Epithelial cell of proximal tubule (primary cell): ENCODE measurements at places on chromosomes 3 and 15. TPM values are rescaled to one million over a fixed set of nuclear protein-coding genes. Genes with fewer than 3 reads are reported as not detected.

The GHRL gene
- not detected in 2 replicates for total RNA-seq

The STAC gene
- 21.7 and 25.0 TPM in 2 replicates for total RNA-seq

The CCR9 gene
- 0.17 TPM in 1 of 2 replicates, not detected in the other for total RNA-seq

The CHRD gene
- total RNA-seq: not detected in 2 replicates

The ZPLD1 gene
- total RNA-seq: 0.07 and 0.69 TPM in 2 replicates

The TTLL13 gene
- total RNA-seq: not detected in 2 replicates

DNA sequence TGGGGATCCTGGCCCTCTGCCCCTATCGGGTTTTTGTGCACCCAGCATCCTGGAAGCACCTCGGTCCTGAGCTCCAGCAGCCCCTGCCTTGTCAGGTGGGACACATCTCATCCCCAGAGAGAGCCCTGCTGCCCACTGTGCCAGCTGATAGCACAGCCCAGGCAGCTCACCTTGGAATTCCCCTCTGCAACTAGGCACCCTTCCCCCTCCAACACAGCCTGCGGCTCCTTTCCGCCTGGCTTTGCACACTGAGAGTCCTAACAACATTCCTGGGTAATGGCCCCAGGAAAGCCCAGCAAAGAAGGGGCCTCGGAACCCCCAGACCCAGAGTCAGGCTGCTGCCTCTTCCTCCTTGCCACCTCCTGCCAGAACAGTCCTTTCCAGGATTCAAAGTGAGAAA, 5.9 kb downstream of the HCN4 start:
- DNase-seq: no peak

DNA sequence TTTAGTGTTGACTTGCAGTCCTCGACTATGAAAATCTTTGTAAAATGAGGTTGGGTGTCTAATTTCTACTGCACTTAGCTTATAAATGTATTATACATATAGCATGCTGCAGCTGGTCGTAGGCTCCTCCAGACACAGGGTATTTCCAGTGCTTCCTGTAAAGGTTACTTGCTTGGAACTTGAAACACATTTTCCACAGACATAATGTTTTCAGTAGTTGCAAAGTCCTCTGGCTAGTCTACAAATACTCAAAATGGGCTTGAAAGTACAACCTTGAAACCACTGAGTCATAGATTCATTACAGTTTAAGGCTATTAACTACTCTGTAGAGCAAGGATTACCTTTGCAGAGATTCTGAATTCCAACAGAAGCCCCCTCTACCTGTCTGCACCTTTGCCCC, 464.1 kb downstream of the RAP2B start:
- DNase-seq: no peak

DNA sequence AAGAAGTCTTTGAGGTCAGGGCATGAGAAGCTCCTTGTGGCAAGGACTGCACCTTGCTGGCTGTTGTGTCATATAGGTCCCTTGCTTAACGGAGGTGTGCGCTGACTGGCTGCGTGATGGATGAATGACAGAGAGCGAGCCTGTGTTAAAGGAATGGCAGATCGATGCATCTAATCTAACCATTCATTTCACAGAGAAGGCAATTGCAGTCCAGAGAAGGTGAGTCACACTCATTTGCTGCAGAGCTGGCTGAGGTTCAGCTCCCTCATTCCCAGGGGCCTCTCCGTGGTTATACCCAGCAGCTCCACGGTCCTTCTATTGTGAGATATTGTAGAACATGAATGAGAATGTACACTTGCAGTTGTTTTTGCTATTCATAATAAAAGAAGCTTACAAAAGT, 289.3 kb downstream of the EPHB1 start:
- DNase-seq: no peak

DNA sequence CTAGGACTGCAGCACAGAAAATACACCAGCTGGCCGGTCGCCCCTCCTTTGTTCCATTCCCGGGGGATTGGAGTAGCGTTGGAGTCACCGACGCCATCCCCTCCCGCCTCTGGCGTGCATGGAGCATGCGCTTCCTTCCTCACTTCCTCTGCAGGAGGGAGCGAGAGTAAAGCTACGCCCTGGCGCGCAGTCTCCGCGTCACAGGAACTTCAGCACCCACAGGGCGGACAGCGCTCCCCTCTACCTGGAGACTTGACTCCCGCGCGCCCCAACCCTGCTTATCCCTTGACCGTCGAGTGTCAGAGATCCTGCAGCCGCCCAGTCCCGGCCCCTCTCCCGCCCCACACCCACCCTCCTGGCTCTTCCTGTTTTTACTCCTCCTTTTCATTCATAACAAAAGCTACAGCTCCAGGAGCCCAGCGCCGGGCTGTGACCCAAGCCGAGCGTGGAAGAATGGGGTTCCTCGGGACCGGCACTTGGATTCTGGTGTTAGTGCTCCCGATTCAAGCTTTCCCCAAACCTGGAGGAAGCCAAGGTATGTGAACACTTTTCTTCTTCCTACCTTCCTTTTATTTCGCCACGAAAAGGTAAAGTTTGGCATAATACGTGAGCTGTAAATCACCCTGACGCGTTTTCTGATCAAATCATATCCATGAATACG, at the start of gene SCG3:
TSS of gene SCG3 (plus strand) at position 201 of the 661 bp plus-strand sequence. CDS start at position 454, 253 bp downstream.
- DNase-seq: peak; percentile 3

DNA sequence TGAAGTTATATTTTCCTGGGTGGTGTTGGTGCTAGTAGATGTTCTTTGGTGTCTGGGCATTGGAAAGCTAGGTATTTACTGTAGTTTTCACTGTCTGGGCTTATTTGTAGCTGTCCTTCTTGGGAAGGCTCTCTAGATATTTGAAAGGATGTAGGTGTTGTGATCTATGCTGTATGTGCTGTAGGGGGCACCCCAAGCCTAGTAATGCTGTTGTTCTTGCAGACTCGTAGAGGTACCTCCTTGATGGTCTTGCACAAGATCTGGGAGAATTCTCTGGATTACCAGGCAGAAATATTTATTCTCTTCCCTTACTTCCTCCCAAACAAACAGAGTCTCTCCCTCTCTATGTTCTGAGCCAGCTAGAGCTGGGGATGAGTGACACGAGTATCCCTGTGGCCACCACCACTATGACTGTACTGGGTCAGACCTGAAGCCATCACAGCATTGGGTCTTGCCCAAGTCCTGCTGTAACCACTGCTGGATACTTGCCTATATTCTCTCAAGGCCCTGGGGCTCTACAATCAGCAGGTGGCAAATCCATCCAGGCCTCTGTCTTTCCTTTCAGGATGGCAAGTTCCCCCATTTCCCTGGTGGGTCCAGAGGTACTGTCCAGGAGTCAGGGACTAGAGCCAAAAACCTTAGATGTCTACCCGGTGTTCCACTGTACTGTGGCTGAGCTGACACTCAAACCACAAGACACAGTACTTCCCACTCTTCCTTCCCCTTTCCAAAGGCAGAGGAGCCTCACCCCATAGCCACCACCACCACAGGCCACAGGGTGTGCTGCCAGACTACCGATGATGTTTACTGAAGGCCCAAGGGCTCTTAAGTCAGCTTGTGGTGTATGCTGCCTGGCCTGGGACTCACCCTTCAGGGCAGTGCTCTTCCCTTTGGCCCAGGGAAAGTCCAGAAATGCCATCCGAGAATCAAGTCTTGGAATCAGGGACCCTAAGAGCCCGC, 195.2 kb upstream of the DPPA4 start:
- peak; percentile 51 for DNase-seq

- no peak for DNase-seq
Measured at GRCh38 chr3:162555761-162556160, 1059.2 kb downstream of the OTOL1 start.

DNA sequence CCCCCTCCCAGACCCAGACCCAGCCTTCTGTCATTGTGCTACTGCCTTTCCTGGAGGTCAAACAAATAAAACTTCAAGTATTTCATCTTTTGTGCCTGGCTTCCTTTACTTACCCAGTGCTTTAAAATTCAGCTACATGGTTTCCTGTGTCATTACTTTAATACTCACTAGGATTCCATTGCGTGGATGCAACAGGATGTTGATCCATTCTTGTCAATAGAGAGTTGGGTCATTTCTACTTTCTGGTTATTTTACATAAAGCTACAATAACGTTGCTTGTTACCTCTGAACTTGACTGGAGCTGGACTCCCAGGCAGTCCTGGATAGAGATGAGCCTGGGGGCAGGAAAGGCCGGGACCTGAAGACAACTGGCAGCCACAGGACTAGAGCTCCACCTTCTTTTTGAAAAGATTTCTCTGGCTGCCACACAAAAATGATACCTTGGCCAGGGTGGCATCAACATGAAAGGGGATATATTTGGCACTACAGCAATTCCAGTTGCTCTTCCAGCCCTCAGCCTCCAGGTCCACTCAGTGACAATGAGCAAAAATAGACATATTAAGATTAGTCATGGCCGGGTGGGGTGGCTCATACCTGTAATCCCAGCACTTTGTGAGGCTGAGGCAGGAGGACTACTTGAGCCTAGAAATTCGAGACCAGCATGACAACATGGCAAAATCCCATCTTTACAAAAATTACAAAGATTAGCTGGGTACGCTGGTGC, 23.3 kb upstream of the HEG1 start:
- no peak for DNase-seq

- no peak for DNase-seq
Measured at GRCh38 chr15:33045066-33045810, 149.3 kb downstream of the FMN1 start.

- DNase-seq: no peak
Measured at GRCh38 chr3:139538733-139539132, 809 bp downstream of the RBP1 start.

- DNase-seq: no peak
Measured at GRCh38 chr3:83913381-83913780, 1045.4 kb upstream of the CADM2 start.

GRCh38 chr3:89260721-89261120, 153.3 kb downstream of the EPHA3 start:
- DNase-seq: no peak

DNA sequence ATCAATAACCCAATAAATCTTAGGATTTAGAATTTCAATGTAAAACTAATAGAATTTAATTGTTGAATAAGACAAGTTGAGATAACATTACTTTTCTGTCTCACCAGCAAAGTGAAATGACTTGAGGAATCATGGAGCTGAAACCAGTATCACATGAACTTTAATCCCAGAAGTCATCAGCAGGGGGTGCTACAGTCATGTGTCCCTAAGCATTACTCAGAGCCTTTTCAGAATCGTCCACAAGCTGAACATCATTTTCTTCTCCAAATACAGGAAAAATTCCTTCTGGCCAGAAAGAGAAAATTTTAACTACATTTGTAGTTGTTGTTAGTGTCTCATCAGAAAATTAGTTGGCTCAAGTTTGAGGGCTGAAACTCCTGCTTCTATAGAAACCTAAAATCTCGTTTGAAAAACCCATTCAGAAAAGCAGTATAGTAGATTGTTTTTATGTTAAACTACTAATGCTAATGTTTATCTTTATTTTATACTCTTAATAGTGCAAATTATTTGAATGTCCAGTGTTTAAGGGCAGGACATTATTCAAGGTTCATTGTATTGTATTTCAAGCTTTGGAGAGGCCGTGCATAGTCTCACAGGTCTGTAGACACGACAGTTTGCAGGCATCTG, 384.1 kb downstream of the PLOD2 start:
- peak; percentile 3 for DNase-seq

GRCh38 chr15:68314563-68314962, 37.0 kb downstream of the FEM1B start:
- no peak for DNase-seq

GRCh38 chr3:153396581-153396980, 234.6 kb downstream of the RAP2B start:
- DNase-seq: no peak

GRCh38 chr3:53842436-53843194, 3.6 kb downstream of the CHDH start:
- peak; percentile 88 for DNase-seq

GRCh38 chr15:38414357-38414756, 39.6 kb upstream of the FAM98B start:
- no peak for DNase-seq

DNA sequence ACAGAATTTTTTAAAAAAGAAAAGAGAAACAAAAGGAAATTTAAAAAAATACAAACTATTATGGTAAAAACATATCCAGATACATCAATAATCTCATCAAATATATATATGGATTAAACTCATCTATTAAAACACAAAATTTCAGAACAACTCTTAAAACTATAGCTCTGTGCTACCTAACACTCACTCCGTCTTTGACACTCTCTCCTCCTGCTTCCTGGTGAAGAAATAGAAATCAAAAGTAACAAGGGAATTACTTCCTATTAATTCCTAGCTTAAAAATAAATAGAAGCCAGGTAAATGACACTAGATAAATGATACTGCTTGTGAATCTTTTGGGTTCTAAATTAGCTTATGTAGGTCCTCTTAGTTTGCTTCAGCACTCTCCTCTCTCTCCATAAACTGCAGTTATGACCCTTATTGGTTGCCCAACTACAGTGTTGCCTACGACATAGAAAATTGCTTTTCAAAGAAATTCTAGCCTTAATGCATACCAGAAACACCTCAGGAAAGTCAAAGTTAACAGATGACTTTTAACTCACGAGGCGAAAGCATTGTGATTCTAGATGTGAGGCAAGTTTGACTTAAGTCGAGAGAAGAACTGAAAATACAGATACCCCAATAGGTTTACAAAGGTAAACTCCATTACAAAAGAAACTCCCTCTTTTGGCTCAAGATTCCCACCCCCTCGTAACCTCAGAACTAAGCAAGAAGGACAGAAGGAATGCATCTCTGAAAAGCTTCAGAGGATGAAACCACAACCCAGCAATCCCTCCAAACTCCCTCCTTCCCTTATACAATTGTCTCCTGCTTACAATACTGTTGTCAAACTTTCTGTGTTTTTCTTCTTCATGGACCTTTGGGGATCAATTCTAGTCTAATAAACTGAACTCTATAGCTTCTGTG, 394.7 kb downstream of the FGF12 start:
- no peak for DNase-seq
